DMS79 treated with DMSO at 0.1 percent for 48 hours (cell line): ENCODE measurements at places on chromosomes 4 and X.

- DNase-seq = no peak
Measured at GRCh38 chrX:112259375-112259774, 176.8 kb upstream of the TRPC5 start.

- no peak for DNase-seq
Measured at GRCh38 chr4:10346023-10346422, 111.2 kb downstream of the ZNF518B start.

DNA sequence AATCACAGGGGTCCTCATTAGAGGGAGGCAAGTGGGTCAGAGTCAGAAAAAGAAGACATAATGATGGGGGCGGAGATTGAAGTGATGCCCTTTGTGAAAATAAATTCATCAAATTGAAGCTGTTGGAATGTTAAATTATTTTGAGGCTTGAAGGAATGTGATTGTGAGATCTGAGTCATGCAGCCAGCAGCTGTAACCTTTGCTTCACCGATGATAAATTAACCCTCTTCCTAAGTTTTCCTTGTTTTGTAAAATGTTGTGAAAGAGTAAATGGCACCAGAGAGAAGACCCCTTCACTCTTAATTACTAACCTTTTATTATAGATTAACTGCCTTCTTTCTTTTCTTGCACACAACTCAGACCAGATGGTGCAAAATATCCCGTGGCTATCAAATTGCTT is 47.7 kb upstream of the FAM9A start:
- no peak for DNase-seq

GRCh38 chr4:87622303-87622702 is 14.0 kb downstream of the DSPP start:
- no peak for DNase-seq

- DNase-seq = no peak
Measured at GRCh38 chr4:137427411-137427810, 104.9 kb downstream of the PCDH18 start.

GRCh38 chrX:125952973-125953372 is 213.1 kb downstream of the DCAF12L2 start:
- no peak for DNase-seq

- no peak for DNase-seq
Measured at GRCh38 chrX:148540671-148541583, 40.5 kb downstream of the AFF2 start.

DNA sequence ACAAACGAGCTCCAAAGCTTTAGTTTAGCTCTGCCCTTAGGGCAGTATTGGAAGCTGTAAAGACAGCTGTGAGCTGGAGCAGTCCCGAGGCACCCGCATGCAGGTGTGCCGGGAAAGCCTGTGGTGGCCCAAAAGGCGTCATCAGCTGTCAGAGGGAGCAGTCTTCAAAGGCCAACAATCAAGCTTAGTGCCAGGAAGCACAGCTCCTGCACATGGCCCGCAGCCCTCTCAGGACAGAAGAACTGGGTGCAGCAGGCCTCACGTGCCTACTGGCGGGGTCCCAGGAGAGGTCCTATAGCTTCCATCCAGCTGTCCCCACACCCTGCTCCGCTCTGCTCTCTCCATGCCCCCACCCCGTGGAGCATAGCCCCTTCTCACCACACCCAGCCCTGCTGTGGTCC is 92.2 kb upstream of the TRIM2 start:
- DNase-seq = no peak

GRCh38 chrX:646228-646495 is 15.6 kb downstream of the SHOX start:
- DNase-seq = no peak

- no peak for DNase-seq
Measured at GRCh38 chr4:7029212-7029611, 14.0 kb upstream of the TADA2B start.

- no peak for DNase-seq
Measured at GRCh38 chrX:25663701-25664100, 474.4 kb upstream of the MAGEB18 start.

GRCh38 chr4:168551945-168552695 is 55.3 kb downstream of the PALLD start:
- DNase-seq = no peak
